HL-60 (cell line): ENCODE measurements at places on chromosomes 7 and 10.

DNA sequence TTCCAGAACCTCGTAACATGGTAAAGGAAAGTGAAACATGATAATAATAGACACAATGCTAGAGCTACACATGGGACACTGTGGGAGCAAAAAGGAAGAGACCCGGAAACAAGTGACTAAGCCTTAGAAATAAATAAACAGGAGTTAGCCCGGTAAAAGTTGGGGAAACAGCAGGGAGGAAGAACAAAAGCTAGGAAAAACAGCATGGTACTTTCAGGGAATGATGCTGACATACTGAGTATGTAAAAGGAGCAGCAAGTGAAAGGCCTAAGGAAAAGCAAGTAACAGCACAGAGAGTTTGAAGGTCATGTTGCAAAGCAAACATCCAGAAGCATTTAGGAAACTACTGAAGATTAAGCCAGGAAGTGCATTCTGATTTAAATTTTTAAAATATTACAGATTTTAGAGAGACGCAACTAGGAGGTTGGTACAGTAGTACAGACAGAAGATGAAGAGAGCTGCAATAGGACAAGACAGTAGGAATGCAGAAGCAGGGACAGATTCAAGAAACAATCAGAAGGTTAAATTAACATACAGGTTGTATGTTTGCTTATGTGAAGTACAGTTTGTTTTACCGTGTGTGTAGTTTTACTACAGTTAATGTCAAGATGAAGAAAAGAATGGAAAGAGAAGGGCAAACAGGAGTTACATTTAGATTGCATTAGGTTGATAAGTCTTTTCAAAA, 63.7 kb downstream of the ARHGAP12 start:
- DNase-seq = no peak

DNA sequence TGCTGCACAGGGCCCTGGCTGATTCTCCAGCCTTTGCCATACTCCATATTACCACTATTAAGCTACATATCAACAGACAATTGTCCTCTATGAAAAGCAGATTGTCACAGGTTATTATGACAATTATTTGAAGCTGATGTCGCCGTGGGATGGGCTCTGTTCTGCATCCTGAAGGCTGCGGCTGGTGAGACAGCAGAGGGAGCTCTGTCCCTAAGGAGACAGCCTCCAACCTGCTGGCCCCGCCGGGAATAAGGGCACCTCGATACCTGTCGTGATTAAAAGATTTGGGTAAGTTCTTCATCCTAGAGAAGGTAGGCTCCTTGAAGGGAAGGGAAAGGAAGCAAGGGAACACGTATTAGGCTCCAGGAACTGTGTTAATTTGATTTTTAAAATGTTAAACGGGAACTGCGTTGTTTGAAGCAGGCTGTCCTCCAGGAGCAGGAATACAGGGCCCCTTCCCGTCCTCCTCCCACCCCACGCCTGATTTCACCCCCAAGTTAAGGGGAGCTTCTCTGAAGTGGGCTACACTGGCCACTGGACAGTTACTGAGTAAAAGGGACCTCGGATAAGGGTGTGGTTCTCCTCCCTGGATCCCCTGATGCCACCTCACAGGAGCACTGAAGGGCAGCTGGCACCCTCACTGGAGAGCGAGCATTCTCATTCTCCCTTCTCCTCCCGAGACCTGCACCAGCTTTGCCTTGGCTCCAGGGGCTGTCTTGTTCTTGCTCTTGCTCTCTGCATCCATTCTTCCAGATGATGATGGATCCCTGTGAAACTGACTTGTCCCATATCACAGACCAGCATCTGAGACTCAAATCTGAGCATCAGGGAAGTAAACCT, 11.8 kb upstream of the TIAL1 start:
- DNase-seq = no peak

DNA sequence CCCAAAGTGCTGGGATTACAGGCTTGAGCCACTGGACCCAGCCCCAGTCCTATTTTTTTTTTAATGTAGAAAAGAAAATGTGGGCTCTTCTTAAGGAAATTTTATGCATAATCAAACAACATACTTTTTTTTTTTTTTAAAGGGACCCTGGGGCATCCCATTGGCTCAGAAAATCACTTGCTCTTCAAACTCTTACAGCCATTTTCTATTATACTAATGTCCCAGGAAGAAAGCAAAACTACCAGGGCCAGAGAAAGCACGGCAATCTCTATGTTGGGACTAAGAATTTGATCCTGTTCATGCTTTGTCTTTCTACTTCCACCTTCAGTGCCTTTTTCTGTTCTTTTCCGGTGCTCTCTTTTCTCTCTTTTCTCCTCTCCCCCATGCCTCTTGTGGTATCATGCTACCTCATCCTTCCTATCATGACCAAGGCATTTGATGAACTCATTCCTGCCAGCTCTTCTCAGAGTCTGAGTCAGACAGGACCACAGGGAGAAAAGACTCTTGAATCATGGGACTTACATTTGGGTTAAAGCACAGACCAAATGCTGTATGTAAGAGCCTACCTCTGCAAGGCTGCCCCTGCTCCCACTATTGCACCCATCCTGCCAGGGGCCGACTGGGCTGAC, 76.4 kb upstream of the CCNY start:
- no peak for DNase-seq

- DNase-seq = no peak
These were observed 764.4 kb downstream of the LRMDA start for GRCh38 chr10:76195654-76196390.

GRCh38 chr7:11203683-11204082, 230.0 kb downstream of the PHF14 start:
- DNase-seq = no peak
